NCI-H226 (cell line): ENCODE measurements at places on chromosomes 12 and 14.

- peak; percentile 39 for DNase-seq
Measured at GRCh38 chr14:44149597-44149996, 357.5 kb downstream of the FSCB start.

DNA sequence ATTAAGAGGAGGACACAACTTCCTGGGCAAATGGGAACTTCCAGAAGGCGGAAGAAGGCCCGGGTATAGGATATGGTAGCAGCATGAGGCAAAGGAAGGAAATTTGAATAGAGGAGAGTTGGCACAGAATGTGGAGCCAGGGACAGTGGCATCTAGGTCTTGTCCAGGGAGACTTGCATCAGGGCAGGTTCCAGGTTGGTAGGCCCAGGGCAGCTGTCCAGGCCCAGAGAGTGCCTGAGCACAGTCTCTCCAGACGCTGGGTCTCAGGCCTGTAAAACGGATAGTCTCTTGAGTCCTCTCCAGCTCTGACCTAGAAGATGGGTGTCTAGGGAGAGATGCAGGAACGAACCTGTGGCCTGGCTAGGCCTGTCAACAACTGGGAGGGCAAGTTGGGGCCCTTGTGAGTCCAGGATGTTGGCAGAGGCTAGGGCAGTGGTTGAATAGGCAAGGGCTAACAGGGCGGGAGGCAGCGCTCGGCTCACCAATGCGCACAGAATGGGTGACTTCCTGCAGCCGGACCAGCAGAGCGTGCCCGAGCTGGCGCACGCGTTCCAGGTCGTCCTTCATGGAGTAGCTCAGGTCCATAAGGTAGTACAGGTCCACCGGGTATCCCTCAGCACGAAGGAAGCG lies 9.9 kb downstream of the ITGB7 start:
- DNase-seq: no peak

- no peak for DNase-seq
Measured at GRCh38 chr12:121277374-121277759, 19.1 kb downstream of the CAMKK2 start.

DNA sequence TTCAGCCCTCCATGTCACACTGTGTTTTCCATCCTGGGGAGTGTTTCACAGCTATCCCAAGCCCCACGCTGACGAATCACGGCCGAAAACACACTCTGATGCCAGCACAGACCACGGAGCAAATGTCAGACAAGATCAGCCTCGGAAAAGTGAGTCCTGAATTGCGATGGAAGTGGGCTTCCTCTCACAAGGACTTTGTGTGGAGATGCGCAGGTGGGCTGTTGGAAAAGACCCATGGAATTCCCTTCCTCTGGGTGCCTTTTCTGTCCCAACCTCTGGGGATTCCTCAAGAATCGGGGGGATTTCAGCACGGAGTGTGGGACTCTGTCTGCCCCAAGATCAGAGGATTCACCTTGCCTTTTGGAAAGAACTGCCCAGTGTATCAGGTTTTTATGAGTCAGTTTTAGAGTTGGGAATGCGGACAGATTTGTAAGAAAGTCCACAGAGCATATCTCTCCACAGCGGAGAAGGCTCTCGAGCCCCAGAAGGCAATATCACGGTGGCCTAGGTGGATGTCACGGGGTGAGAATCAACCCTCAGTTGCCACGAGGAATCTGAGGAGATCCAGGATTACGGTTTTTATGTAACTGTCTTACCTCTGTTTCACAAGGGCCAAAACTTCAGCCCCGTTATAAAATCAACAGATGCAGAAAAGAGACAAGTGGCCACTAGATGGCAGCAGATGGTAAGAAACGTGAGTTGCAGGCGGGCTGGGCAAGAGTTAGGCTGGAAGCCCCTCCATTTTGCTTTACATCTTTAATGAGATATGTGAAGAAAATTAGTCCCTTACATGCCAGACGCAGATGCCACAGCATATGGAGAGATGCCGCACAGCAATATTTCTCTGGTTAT lies 201.9 kb downstream of the DAD1 start:
- peak; percentile 24 for DNase-seq

DNA sequence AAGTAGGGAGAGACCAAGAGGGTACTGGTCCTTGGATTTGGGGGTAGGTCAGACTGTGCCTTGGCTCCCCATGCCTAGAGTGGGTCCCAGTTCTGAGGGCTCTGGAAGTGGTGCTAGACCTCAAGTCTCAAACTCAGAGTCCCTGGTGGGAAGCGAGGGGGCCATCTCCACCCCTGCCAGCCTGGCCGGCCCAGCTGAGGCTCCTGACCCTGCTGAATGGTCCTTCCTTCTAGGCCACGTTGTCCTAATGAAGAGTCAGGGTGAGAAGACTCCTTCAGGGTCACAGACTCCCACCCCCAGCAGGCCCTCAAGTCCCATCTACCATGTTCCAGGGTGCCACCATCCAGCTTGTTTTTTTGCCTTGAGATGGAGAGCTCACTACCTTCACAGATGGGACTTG lies 12.9 kb downstream of the SERPINA6 start:
- no peak for DNase-seq

DNA sequence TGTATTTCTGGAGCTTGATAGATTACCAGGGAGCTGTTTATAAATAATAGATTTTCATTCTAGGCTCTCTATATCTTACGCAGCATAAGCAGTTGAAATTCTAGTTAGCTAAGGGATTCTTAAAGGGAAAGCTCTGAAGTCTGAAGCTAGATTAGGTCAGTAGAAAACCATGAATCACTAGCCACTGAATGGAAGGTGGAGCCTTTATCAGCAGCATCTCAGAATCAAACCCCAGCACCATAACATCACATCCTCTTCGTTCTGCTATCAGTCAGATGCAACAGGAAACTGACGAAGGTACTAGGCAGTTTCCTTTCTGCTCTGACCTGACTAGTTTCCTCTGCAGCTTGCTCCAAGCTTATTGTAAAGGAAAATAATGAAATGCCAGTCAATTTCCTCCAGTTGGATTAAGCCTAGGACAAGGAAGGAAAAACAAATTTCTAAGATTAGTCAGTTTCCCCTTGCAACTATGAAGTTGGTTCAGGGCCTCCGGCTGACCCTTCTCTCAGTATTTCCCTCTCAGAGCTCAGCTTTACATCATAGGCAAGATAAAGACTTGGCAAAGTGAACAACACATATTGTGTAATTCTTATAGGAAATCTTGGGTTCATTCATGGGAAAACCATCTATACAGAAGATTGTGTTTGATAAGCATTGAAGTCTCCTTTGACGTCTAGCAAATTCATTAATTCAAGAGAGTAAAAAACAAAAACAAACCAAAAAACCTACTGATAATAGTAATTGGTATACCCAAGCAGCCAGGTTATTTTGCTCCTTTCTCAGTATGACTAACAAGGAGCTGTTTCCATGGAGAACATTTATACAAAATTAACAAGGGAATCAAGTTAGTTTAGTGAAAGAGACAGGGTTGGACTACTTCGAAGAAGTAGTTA lies 43.4 kb upstream of the CFAP54 start:
- peak; percentile 96 for DNase-seq

DNA sequence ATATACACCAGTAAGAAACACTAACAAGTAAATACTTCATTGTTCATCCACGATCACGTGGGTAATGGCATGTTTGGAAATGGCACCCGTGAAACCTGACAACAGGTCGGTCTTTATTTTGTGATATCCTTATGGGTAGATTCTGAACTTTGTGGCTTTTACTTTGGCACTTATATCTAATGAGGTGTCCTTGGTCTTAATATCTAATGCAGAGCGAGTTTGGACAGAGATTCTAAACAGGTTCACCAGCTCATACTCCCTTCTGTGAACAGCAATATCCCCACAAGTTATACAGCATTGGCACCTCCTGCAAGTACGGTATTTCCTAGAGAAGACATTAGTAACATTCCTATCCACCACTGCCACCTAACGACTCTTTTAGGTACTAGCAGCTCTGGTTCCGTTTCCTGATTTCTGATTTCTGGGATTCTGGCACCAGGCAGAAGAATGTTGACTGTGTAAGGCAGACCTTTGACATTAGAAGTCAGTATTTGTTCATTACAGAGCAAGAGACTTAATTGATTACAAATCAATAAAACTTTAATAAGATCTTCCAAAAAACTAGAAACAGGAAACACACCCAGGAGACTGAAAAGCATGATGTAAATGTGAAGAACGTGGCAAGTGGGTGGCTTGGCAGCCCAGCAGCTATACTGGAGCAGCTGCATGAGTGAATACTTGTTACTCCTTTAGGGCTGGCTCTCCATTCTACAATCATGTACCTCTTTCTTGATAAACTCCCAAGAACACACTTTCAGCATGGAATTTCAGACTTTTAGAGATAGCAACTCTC lies 2.5 kb downstream of the ANG start:
- peak; percentile 49 for DNase-seq

GRCh38 chr14:35375558-35376025 lies 29.0 kb downstream of the NFKBIA start:
- DNase-seq: peak; percentile 42

GRCh38 chr12:20342111-20342510 lies 26.2 kb upstream of the PDE3A start:
- DNase-seq: peak; percentile 32

DNA sequence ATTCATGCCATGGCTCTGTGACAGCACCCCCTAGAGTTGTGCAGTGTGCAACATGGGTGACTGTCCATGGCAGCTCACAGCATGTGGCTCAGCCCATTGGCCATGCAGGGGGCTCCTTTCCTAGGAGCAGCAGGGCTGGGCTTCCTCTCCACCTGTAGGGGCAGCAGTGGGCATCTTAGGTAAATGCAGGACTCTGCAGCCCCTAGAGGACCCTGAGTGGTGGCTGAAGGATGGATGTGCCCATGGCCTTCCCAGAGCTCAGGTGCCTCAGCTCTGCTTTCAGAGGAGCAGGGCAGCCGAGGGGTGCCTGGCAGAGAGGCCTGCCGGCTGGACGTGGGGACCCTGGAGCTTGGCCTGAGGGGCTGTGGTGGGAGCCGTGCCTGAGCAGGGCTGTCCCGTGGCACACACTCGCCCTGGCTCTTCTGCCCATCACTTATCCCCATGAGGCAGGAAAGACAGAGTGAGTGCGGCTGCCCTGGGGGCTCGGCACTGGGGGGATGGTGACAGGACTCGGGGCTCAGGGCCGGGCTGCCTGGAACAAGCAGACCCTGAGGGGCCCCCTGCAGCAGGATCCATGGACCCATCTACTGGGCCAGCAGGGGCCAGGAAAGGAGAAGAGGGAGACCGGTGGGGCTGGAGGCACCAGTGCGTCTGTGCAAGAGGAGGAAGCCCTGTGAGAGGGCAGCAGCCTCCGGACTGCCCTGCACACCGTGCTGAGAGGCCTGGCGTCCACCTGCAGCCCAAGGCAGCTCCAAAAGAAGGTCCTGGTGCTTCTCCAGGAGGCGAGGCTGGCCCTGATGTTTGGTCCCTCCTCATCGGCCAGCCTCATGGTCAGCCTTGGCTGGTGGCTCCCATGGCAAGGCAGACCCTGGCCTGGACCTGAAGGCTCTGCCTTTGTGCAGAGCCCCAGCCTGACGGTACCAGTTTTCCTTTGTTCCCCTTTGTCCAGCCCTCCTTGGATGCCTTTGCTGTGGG lies 7.6 kb downstream of the ADSS1 start:
- peak; percentile 21 for DNase-seq

DNA sequence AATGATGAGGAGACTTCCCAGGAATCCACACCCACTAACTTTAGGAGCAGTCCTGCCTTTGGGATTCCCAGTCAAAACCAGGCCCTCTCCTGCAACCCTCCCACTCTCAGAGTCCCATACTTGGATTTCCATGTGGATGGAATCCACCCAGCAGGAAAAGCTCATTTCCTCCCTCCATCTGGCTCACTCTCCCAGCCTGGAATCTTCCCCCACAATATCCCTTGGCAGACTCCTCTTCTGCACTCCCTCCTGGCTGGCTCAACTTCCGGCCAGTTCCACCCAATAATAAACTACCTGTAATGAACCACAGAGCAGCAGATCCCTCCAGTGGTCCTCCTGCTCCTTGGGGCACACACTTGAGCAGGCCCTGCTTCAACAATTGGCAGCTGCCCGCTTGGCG lies 102.8 kb upstream of the EGLN3 start:
- peak; percentile 95 for DNase-seq

DNA sequence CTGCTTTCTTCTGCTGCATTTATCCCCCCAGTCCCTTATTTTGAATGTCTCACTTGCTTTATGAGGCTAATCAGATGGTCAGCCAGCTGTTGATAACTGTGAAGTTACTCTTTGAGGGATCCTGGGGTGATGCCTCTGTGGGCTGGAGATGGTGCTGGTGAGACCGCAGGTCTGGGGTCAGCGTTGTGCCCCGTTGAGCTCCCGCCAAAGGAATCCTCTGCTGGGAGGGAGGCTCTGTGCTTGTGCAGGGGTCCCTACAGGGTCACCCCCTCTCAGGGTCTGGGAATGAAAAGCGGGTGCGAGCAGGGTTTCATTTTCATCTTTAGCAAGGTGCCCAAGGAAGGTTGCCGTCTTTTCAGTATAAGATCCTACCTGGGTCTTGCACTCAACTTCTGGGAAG lies 161.2 kb upstream of the RTL1 start:
- no peak for DNase-seq

DNA sequence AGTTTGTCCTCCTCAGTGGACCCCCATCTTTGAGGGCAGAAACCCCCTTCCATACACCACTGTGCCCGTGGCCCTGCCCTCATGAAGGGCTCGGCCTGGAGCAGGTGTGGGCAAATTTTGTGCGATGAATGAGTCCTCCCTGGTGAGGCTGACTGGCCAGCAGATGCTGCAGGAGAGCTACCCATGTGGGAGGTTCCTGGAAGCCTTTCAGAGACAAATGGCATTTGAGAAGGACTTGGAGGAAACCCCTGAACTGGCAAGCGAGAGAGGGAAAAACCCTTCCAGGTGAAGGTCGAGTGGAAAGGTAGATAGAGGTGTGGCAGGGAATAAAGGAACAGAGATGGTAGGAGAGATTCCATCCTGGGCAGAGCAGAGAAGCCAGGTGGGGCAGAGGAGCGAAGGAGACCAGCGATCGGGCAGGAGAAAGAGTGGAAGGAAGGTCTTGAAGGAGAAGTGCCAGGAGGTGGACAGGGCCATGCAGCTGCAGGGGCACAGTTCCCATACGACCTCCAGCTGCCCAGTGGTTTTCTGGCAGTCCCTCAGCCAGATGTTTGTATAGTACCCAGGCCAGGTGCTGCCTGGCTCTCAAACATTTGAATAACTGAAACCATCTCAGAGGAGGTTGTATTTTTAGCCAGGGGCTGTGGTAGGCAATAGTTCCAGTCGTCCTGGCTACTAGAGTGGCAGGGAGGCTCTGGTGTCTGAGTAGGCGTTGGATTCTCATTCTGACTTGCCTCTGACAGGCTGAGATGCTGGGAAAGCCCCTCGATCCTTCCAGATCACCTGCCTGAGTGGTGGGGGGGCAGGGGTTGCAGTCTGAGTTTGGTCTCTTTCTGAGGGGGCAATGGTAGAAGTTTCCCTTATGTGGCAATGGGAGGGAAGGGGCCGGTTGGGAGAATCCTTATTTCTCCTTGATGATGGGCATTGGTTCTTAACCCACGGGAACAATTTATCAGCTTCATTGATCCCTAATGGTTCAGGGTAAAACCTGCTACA lies 40.1 kb downstream of the FBXL14 start:
- DNase-seq: no peak

- no peak for DNase-seq
Measured at GRCh38 chr14:47389535-47389934, 285.9 kb downstream of the MDGA2 start.

DNA sequence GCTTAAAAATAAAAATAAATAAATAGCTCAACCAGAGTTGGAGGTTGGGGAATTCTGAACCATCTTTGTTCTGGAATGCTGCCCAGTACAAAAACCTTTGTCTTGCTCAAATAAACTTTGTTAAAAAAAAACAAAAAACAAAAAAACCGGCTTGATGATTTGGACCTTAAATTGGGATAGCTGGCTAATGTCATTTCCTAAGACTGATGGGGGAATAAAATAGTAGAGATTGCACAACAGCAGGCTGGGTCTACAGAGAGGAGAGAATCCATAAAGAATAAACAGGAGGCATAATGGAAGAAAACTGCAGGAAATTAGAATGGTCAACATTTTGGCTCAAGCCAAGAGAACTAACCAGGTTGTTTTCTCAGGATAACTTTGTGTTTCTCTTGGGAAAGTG lies 370.9 kb downstream of the AEBP2 start:
- DNase-seq: no peak
